ENCODE measurements at places on chromosomes 3 and 15.
A peak's percentile ranks its signal among the peaks of the same experiment; 100 is the strongest.

- no peak for DNase-seq
Observed at GRCh38 chr3:30222441-30222840, 384.0 kb upstream of the TGFBR2 start.

DNA sequence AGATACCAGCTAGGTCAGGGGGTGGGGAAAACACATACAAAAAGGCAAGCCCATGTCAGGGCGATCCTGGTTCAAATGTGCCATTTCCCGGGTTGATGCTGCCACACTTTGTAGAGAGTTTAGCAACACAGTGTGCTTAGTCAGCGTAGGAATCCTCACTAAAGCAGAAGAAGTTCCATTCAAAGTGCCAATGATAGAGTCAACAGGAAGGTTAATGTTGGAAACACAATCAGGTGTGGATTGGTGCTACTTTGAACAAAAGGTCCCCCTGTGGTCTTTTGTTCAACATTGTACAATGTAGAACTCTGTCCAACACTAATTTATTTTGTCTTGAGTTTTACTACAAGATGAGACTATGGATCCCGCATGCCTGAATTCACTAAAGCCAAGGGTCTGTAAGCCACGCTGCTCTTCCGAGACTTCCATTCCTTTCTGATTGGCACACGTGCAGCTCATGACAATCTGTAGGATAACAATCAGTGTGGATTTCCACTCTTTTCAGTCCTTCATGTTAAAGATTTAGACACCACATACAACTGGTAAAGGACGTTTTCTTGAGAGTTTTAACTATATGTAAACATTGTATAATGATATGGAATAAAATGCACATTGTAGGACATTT, 28.9 kb downstream of the TPM1 start:
- DNase-seq, result no peak

DNA sequence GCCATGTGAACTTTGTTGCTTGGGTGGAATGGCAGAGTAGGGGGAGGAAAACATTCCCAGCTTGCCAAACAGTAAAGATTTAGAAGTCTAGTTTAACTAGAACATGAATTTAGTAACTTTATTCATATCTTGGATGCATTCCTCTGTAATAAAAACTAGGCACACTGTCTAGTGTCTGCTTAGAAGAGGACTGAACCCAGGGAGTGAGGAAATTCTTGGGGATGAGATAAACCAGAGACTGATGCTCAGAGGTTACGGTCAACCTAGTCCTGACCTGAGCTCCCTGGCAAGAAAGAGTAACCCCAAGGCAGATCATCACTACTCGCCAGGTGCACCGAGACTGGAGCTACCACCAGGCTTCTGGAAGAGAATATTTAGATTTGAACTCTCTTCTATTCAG, 58.2 kb downstream of the SNRK start:
- no peak for DNase-seq

DNA sequence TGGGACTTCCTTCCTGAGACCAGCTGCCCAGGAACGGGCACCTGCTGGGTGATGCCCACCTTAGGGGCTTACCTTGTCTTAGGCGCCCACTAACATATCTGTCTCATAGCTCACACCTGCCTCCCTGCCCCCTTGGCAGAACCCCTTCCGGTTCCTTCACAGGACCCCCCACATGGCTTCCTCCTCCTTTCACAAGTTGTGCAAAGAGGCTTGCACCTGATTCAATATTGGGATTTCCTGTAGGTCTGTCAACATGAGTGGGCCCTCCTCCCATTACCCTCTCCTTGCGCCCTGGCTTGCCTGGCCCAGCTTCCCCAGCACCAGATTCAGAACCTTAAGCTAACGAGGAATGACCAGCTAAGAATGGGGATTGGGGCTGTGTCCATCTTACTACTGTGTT, 633 bp downstream of the THPO start:
- DNase-seq, result no peak

GRCh38 chr15:98896002-98896721, 111.4 kb downstream of the PGPEP1L start:
- no peak for DNase-seq

DNA sequence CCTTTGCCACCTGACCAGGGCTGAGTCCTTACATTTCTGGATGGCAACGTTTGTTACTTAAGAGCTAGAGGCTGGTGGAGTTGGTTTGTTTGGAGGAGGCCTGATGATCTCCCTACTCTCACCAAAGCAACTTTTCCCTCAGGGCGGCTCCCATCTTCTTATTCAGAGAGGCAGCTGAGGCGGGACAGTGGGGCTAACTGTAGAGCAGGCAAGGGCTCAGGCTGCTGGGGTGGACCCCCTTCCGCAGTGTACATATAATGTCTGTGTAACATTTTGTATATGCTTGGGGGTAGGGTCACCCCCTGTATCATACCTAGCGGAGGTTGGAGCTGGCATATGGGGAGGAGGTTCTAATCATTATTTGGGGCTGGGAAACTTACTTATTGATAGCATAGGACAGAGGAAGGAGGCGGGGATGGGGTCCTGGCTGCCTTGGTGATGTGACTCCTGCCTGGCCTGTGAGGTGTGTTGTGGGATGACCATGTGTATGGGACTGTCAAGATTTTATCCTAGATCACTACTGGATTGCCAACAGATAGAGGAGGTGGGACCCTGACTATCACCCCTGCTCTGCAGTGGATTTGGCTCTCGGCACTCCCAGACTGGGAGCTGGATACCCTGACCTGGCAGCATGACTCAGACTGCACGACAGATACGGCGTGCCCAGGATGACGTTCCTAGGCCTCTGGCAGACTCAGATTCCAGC, 52.5 kb upstream of the UBE2Q2 start:
- no peak for DNase-seq

GRCh38 chr3:120429921-120430361, 20.9 kb downstream of the FSTL1 start:
- no peak for DNase-seq

DNA sequence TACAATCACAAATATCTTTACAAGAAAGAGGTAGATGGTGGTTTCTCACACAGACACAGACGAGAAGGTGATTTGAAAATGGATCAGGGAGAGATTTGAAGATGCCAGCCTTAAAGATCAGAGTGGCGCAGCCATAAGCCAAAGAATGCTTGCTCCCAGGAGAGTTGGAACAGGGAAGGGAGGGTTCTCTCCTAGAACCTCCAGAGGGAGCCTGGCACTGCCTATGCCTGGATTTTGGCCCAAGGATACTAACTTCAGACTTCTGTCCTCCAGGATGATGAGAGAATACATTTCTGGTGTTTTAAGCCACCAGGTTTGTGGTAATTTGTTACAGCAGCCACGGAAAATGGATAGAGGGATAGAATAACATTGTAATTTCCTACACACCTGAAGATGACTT, 279.1 kb downstream of the FAM43A start:
- DNase-seq, result no peak

DNA sequence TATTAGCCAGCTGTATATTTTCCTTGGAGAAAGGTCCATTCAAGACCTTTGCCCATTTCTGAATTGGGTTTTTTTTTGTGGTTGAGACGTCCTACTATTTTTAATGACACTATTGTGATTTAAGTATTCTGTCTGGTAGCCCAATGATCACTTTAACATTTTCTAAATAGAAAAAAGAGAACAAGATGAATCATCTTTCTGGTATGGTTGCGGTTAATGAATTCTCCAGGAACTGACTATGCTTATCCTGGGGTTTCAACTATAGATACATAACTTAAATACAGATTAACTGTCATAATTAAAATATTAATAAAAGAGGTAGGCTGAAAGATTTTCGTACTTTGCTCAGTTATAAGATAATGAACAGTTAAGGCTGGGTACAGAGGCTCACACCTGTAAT, 51.9 kb downstream of the PBRM1 start:
- DNase-seq, result no peak

- peak; percentile 68 for DNase-seq
Observed at GRCh38 chr3:124833710-124834332, 53.3 kb downstream of the ITGB5 start.

- no peak for DNase-seq
Observed at GRCh38 chr3:8492744-8493511, 8.7 kb upstream of the LMCD1 start.

GRCh38 chr3:157544501-157545130, 41.4 kb upstream of the VEPH1 start:
- DNase-seq, result no peak

All from NCI-H460 (cell line).